ENCODE measurements at places on chromosomes 3 and 15.

DNA sequence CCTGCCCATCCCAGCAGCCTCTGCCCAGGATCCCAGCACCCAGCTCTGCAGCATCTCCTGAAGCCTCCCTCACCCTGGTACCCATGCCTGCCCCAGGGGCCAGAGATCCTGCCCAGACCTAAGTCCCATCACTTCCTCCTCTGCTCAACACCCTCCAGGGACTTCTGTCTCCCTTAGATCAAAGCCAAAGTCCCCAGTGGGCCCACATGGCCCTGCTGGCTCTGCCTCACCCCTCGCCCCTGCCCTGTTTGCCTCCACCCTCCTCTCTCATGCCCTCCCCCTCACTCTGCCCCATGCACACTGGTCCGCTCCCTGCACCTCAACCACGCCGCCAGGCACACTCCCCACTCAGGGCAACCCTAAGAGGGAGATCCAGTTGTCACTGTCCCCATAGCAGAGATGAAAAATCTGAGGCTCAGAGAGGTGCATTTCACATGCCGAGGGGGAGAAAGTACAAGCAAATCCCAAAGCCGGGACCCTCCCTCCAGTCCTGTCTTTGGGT is 146.5 kb downstream of the NUP210 start:
- DNase-seq = no peak

DNA sequence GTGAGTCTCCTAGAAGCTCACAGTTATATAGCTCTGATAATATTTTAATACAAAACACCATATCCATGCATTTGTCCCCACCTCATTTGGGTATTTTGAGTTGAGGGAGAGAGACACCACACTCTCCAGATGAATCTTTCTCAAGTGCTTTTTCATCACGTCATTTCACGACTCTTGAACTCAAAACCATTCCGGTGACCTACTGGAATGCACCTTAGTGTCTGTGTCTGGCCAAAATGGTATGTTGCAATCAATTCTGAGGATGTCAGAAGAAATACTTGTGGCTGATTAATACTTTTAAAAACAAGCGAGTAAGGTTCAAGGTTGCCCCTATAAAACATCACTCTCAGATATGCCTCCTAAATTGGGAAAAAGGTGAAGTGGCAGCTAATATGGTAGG is 352.6 kb upstream of the ICE2 start:
- no peak for DNase-seq

GRCh38 chr3:177294221-177294620 is 96.9 kb upstream of the TBL1XR1 start:
- no peak for DNase-seq

GRCh38 chr15:57873564-57874209 is 167.2 kb downstream of the POLR2M start:
- DNase-seq = no peak

Data from stimulated activated CD8-positive, alpha-beta memory T cell treated with anti-CD3 and anti-CD28 coated beads, Interleukin-15, amount 100 ng/mL, for 4 hours (primary cell).